ENCODE measurements at places on chromosomes 1 and 21.

DNA sequence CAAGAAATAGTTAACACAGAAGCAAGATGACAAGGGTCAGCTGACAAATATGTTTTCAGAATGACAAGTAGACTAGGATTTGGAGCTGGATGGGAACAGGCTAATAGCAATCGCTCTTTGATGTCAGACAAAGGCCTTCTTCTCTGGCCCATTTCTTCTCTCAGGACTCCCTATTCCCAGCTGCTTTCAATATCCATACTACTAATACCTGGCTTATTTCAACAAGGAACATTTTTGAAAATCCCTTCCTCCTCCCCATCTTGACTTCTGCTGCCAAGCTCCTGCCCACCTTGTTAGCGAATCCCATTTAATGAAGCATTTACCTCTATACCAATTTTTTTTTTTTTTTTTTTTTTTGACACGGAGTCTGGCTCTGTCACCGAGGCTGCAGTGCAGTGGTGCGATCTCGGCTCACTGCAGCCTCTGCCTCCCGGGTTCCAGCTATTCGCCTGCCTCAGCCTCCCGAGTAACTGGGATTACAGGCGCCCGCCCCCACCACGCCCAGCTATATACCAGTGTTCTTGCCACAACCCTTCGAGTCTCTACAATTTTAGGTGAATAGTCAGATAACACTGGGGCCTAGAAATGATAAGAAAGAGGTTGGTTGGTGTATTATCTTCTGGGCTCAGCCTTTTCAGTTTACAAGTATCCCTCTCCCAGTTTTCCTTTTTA, 68.4 kb downstream of the MACF1 start:
- no peak for DNase-seq

DNA sequence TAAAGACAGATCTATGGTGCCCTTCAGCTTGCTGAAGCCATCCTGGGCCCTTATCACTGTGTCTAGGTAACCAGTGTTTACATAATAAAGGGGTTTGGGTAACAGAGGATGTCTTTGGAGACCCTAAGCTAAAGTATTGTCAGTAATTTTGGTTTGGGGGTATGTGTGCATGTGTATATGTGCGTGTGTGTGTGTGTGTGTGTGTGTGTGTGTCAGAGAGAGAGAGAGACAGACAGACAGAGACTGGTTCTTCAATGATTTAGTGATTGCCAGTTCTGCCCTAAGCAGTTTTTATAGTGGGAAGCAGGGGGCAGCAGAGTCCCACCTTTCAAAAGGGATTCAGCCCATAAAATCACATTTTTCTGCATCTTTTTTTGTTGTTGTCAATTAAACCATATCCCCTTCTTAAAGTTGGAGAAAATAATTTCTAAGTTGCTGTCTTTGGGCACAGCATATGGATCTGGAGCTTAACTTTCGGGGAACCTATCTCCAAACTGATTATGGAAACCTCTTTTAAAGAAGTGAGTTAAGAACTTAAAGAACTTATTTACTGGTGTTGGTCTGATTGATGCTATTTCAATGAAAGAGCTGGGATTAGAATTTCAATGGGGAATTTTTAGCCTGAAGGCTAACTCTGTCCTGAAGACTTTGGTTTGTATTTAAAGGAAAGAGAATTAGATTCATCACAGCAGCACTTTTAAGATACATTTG, 51.1 kb downstream of the ZNF326 start:
- DNase-seq, result peak; percentile 9

DNA sequence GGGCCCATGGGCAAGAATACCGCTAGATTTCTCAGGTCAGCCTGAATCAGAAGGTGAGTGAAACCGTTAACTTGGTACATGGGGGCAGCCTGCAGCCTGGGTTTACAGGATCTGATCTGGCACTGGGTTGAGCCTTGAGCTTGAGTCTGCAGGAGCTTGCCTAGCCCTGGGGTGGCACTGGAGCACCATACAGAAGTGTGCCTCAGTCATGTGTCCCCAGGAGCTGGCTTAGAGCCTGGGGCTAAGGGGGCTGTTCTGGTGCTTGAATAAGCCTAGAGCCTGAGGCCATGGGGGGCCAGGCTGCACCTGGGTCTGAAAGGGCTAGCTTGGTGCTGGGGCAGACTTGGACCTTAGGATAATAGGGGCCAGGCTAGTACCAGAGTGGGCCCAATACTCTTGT, 457.2 kb upstream of the PBX1 start:
- no peak for DNase-seq

DNA sequence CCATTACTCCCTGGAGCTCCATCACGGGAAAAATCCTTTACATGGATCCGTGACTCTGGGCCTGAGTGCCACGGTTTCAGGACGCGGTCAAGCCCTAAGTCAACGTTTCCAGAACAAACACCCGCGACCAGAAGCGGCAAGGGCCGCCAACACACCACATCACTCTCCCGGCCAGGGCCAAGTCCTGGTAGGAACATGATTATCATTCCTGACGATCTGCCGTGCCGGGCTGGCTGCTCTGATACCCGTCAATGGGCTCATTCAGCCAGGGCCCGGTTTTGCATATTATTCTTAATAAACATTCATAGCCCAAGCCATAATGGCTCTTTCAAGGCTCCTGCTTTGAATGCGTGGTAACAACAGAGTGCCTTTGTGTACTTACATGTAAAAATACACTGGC, 44.6 kb upstream of the SIM2 start:
- no peak for DNase-seq

- DNase-seq, result no peak
These were observed 941 bp upstream of the C1orf21 start for GRCh38 chr1:184385865-184386311.

GRCh38 chr1:55519276-55519675, 304.1 kb upstream of the USP24 start:
- DNase-seq, result no peak

GRCh38 chr1:61152066-61152465, 69.7 kb downstream of the NFIA start:
- DNase-seq, result no peak

DNA sequence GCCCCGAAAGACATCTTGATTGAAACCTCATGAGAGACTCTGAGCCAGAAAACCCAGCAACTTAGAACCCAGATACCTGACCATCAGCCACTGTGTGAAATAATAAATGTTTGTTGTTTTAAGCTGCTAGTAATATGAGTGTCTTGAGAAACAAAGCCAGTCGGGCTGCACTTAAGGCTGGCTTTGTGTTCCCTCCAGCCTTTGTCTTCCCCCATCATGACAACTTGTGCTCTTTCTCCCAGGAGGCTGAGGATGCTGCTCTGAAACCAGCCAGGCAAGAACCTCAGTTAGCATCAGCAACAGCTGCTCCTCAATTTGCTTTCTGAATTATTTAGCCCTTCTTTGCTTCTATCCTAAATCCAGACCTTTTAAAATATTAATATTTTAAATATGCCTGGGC, 78.2 kb downstream of the SLC16A1 start:
- no peak for DNase-seq

GRCh38 chr1:47189844-47190508, at the start of gene PDZK1IP1:
Gene PDZK1IP1 (minus strand): TSS chr1:47190036. CDS start chr1:47189932, 104 bp downstream.
- DNase-seq, result no peak

DNA sequence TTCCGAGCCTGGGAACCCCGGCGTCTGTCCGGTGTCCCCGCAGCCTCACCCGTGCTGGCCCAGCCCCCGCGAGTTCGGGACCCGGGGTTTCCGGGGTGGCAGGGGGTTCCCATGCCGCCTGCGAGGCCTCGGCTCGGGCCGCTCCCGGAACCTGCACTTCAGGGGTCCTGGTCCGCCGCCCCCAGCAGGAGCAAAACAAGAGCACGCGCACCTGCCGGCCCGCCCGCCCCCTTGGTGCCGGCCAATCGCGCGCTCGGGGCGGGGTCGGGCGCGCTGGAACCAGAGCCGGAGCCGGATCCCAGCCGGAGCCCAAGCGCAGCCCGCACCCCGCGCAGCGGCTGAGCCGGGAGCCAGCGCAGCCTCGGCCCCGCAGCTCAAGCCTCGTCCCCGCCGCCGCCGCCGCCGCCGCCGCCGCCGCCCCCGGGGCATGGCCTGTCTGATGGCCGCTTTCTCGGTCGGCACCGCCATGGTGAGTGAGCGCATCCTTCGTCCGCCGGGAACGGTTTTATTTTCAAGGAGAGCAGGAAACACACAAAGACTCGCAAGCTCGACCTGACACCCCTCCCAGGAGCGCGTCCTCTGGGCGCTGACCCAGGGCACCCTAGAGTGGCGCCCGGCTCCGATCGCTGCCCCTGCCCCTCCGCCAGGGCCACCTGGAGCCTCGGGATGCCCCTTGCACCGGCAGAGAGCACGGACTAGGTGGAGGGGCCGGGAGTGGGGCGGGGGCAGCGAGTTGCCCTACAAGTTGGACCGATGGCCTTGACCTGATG, at the start of gene ABCG1:
Gene ABCG1 (plus strand): TSS at position 305 of the 770 bp plus-strand sequence. CDS start 123 bp downstream, at position 428.
- peak; percentile 47 for DNase-seq

- DNase-seq, result no peak
These were observed 48.6 kb upstream of the ID3 start for GRCh38 chr1:23607944-23608343.

GRCh38 chr1:229225331-229225782, 45.6 kb upstream of the RAB4A start:
- no peak for DNase-seq

- no peak for DNase-seq
These were observed 78.0 kb downstream of the HLX start for GRCh38 chr1:220957233-220957605.

- DNase-seq, result no peak
These were observed 57.4 kb downstream of the B3GALT5 start for GRCh38 chr21:39669976-39670661.

GRCh38 chr1:186864296-186864695, 35.5 kb downstream of the PLA2G4A start:
- DNase-seq, result no peak

GRCh38 chr1:159838715-159839114, 12.0 kb downstream of the SLAMF8 start:
- no peak for DNase-seq

- DNase-seq, result no peak
These were observed 31.3 kb upstream of the ACTN2 start for GRCh38 chr1:236654957-236655356.

DNA sequence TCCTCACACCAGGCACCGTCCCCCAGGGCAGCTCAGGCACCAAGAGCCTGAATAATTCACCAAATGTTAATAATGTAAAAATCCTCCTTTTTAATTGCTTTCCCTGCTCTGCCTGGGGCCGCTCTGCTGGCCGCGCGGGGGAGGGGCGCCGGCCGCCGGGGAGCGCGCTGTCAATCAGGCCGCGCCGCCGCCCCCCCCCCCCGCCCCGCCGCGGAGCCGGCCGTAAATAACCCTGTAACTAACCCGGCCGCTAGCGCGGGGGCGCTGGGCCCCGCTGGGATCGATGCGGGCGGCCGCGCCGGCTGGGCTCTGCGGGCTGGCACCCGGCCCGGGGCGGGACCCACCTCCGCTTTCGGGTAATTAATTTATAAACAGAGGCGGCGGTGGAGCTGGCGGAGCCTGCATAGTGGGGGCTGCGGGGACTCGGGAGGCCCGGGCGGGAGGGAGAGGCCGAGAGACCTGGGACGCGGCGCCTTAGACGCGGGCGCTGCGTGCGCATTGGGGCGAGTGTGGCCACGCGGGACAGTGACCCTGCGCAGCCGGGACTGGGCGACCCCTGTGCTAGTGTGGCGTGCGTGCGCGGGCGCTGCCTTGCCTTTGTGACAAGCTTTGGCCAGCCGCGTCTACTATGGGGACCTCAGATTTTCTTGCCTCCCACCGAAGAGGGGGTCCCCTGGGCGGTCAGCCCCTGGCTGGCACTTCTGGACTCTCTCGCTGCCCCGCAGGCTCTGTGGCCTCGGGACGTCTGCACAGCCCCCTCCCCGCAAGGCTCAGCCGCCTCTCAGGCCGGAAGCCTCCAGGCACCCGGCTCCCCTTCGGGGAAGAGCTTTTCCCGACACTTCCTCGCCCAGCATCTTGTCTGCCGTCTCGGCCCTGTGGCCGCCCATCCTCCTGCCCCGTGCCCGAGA, 16.6 kb downstream of the SAMD11 start:
- DNase-seq, result no peak

- DNase-seq, result no peak
These were observed 49.1 kb downstream of the HLX start for GRCh38 chr1:220928320-220928719.

DNA sequence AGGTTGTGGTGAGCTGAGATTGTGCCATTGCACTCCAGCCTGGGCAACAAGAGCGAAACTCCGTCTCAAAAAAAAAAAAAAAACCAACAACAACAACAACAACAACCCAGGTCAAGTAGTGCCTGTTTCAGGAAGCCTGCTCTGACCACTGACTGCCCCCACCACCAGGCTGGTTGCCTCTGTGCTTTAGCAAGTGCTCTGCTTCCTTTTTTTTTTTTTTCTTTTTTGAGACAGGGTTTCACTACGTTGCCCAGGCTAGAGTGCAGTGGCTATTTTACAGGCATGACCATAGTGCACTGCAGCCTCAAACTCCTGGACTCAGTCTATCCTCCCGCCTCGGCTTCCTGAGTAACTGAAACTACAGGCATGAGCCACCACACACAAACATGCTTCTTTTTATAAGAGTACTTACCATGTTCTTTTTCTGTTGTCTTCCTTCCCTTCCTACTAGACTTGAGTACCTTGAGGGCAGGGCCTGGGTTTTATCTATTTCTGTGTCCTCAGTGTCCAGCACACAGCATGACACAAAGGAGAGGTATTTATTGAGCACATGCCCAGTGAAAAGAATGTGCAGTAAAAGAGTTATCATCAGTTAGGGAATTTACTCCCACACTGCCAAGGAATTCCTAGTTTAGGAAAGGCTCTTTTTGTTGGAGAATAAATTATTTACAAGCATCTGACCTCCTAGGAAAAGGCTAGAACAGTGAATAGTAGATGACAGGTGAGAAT, 9.9 kb upstream of the COA7 start:
- no peak for DNase-seq

DNA sequence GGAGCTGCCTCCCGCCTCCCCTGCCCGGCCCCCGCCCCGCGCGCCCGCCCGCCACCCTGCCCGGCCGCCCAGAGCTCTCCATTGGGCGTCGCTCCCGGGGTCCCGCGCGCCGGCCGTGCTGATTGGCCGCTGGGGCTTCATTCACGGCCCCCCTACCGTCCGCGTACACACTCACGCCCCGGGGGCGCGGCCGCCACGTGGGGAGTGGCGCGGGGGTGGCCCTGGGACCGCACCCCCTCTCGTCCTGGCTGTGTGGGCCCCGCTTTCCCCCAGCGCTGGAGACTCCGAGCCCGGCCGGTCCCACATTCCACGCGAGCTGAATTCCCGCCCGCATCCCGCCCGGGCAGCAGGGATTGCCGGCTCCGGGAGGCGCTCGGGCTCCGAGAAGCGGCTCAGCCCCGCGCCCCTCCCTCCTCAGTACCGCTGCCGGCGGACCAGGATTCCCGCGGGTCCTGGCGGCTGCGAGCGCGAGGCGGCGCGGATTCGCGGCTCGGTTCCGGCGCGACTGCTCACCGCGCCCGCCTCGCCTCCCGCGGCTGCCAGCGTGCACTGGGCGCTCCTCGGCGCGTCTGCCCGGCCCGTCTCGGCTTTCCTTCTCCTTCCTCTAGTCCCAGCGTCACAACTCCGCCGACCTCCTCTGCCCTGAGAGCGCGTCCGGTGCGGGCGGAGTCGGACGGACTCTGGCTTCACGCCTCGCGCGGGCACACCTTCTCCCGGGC, 450 bp upstream of the POU3F1 start:
- peak; percentile 81 for DNase-seq
